ENCODE measurements at places on chromosomes 2 and 18.

DNA sequence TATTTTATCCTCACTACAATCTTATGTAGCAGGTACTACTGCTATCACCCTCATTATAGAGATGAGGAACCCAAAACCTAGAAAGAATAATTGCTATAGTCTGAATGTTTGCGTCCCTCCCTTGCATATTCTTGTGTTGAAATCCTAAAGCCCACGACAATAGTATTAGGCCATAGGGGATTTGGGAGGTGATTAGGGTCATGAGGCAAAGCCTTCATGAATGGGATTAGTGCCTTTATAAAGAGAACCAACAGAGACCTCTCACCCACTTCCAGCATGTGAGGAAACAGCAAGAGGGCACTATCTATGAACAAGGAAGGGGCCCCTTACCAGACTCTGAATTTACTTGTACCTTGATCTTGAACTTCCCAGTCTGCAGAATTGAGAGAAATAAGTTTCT is 500.3 kb upstream of the FAM98A start:
- DNase-seq = no peak

GRCh38 chr18:61797696-61798590 is 94.9 kb downstream of the RNF152 start:
- DNase-seq = no peak

DNA sequence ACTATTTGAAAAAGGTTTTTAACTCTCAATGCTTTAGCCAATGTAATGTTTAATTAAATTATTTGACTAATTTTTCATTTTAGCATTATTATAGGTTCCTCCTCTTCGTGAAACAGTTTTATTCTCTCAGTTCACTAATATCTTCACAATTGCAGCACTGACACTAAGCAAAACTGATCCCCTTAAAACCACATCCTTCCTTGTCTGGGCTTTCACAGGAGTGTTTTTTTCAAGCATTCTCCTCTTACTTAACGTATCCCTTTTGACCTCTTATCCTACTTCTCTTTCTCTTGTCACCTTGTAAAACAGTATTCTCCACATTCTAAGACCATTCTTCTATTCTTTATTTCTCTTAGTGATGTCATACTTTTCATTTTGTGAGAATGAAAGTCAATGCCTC is 112.8 kb downstream of the DSC3 start:
- DNase-seq = no peak

- no peak for DNase-seq
Observed at GRCh38 chr2:207401338-207401737, 128.4 kb upstream of the CREB1 start.

- DNase-seq = no peak
Observed at GRCh38 chr2:43345391-43345813, 119.0 kb upstream of the ZFP36L2 start.

DNA sequence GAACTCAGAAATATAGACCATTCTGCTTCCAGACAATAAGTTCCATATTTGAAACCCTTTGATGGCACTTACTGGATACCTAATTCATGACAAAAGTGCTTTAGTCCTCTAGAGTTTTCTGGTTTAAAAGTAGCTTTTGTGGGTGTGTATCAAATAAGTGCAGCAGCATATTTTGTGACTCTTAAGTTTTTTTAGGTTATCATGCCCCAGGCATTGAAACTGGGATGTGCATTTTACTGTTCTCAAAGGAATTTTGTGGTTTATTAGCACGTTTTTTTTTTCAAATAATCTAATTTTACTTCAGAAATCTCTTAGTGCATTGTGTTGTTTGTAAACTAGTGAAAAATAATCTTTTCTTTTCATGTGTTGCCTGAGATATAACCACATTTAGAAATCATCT is 1.5 kb downstream of the XRCC5 start:
- DNase-seq = no peak

Data from stimulated activated CD4-positive, alpha-beta T cell treated with anti-CD3 and anti-CD28 coated beads, Interleukin-4, amount 100 ng/mL, for 4 hours (primary cell).